ENCODE measurements at places on chromosomes 3 and 15.

DNA sequence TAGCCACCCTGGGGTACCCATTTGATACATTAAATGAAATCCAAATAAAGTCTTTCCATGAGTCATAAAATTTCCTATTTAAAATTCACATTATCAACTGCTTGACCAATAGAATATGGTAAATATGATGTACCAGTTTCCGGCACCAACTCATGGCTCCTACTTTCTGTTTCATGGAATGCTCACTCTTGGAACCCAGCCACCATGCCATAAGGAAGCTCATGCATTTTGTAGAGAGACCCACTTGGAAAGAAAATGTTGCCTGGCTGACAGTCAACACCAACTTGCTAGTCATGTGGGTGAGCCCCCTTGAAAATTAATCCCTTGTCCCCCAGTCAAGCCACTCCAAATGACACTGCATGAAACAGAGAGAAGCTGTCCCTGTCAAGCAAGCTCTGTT is 57.2 kb downstream of the WWTR1 start:
- no peaks in the 10 kb centered on the region for H3K4me1 ChIP-seq
- H3K27ac ChIP-seq, result no peak overlapping the region
- DNase-seq, result no peak
- no peak overlapping the region for H3K4me3 ChIP-seq
- H3K36me3 ChIP-seq, result no peaks in the 10 kb centered on the region

DNA sequence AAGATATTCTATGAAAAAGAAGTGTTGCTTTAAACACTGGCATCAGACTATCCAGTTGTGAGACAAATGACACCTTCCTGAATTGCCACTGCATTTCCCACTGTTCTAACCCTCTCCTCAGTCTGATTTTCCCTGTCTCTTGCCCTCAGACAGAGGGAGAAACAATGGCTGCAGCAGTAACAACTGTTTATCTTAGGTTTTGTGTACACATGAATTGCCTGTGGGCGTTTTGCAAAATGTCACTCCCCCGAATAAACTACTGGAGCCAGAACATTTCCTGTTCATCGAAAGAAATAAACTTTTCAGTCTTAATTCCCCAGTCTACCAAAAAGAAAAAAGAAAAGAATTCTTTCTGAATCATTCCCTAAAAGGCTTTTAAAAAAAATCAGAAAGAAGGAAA is 155.1 kb downstream of the MAGI1 start:
- H3K27ac ChIP-seq, result no peak overlapping the region
- no peak overlapping the region for H3K4me3 ChIP-seq
- H3K4me1 ChIP-seq, result no peaks in the 10 kb centered on the region
- no peaks in the 10 kb centered on the region for H3K27me3 ChIP-seq
- no peaks in the 10 kb centered on the region for H3K36me3 ChIP-seq
- no peak for DNase-seq

GRCh38 chr15:100531823-100532327 is 3.1 kb upstream of the CERS3 start:
- no peak for DNase-seq
- no peak overlapping the region for H3K4me3 ChIP-seq
- H3K36me3 ChIP-seq, result no peaks in the 10 kb centered on the region
- no peak overlapping the region for H3K27ac ChIP-seq
- H3K27me3 ChIP-seq, result peaks cover 13% of the 10 kb centered on the region

- no peak overlapping the region for H3K4me3 ChIP-seq
- H3K27ac ChIP-seq, result no peak overlapping the region
- peaks cover 5% of the 10 kb centered on the region for H3K4me1 ChIP-seq
- no peaks in the 10 kb centered on the region for H3K27me3 ChIP-seq
- no peak for DNase-seq
These were observed 83.8 kb downstream of the RAD18 start for GRCh38 chr3:8879347-8879944.

DNA sequence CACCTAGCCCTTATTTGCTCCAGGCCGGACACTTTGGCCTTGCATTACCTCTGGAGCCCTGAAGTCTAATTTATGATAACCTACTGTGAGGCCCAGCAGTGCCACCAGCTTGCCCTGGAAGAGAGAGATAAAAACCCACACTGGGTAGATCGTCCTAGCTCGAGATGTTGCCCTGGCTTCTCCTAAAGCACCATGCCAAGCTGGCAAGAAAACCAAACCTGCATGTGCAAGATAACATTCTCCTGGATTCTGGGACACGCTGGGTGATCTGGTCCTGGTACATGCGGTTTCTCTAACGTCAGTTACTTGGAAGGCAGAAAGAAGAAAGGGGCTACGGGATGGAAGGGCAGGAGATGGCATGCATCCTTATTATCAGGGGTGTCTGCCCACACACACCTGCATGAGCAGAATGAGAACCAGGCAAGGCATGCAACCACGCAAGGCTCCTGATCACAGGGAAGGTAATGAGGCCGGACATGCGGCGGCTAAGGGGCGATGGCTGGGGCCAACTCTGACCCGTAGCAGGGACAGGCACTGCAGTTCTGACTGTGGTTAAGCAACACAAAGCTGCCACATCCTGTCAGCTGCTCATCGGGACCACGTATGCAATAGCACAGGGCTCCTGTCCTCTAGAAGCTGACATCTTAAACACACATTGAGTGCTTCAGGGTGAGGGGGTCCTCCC is 73.0 kb downstream of the OXNAD1 start:
- peak overlapping the region; percentile 81 for H3K27ac ChIP-seq
- H3K4me1 ChIP-seq, result peaks cover 47% of the 10 kb centered on the region
- peak overlapping the region; percentile 78 for H3K4me3 ChIP-seq
- peak; percentile 89 for DNase-seq

DNA sequence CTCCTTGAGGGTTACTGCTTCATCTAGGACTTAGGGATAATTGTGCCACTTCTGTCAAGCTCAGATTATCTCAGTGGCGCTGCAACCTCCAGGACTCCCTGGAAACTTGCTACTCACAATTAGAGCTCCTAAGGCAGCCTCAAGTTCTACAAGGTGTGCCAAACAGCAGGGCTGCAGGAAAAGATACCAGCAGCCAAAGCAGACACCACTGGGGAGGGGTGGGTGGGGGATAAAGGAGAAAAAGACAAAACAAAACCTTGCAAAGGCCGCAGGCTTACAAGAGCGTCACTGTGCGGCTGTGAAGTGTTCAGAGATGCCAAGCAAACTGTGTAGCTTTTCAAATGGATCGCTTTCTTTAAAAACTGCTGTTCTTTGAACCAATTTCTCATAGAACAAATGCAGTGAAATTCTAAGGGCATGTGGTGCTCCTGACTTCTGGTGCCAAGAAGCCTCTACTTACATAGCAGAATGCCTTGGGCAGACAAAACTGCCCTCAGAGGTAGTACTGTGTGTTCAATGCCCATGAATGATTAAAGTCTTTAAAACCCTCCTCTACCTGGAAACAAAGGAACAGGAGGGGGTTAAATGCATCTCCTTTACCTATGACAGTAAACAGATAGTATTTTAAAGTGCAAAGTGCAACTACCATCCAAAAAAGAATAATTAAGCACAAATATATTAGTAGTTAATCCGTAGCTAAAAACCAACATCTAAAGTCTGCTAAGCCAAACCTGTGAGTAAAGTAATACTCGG is 353.4 kb downstream of the FOXP1 start:
- DNase-seq, result no peak
- no peaks in the 10 kb centered on the region for H3K36me3 ChIP-seq
- no peak overlapping the region for H3K4me3 ChIP-seq
- H3K27me3 ChIP-seq, result no peaks in the 10 kb centered on the region

DNA sequence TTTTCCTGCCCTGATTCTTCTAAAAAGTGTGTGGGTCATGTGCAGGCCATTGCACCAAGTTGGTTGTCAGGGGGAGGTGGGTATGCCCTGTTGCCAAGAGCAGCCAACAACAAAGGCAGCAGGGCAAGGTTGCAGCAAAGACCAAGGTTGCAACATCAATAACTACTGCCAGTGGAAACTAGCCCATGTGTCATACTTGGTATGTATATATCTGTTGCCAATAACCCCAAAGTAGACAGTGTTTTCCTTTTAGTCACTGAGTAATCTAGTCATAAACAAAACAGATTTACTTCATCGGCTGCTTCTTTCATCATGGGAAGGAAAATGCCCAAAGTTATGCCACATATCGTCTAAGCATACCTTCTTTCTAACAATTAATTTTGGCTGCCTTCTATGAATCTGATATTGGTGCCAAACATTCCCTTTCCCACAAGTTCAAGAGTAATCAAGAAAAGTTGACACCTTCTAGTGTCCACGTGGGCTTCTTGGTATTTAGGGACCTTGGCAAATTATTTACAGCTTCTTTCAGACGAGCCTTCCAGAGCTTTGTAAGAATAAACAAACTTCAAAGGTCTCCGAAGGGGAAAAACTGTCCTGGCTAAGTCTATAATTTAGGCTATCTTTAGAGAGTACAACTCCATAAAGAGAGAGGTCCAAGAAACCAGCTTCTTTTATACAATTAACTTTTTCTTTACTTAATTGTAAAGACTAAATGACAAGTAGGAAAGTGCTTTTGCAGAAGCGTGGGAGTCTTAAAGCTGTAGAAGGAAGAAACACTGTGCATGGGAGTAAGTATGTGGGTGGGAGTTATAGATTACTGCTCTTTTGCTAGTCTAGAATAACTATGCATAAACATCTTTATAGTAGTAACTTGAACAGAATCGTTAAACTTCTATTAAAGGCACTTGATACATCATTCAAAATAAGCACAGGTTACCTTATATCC is 10.0 kb upstream of the MBNL1 start:
- no peaks in the 10 kb centered on the region for H3K27me3 ChIP-seq
- H3K4me3 ChIP-seq, result peak overlapping the region; percentile 75
- no peaks in the 10 kb centered on the region for H3K36me3 ChIP-seq
- H3K27ac ChIP-seq, result peak overlapping the region; percentile 97
- DNase-seq, result peak; percentile 89

- H3K36me3 ChIP-seq, result no peaks in the 10 kb centered on the region
- H3K27ac ChIP-seq, result no peak overlapping the region
- peaks cover 55% of the 10 kb centered on the region for H3K4me1 ChIP-seq
- peak; percentile 80 for DNase-seq
These were observed 2.9 kb upstream of the USP3 start for GRCh38 chr15:63501256-63502089.

DNA sequence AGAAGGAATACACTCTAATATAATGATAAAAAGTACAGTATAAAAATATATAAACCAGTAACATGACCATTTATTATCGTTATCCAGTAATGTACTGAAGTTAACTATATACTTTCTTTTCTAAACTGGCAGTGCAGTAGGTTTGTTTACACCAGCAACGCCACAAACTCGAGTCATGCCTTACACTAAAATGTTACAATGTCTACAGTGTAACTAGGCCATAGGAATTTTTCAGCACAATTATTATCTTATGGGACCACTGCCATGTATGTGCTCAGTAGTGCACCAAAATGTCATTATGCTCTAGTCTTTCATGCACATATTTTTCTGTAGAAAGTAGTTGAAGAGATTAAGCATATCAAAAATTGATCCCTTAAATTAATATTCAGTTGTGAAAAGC is 609.8 kb upstream of the BCHE start:
- H3K27ac ChIP-seq, result no peak overlapping the region
- H3K36me3 ChIP-seq, result peaks cover 4% of the 10 kb centered on the region
- H3K4me3 ChIP-seq, result no peak overlapping the region
- no peak for DNase-seq
- H3K27me3 ChIP-seq, result no peaks in the 10 kb centered on the region
- no peaks in the 10 kb centered on the region for H3K4me1 ChIP-seq

DNA sequence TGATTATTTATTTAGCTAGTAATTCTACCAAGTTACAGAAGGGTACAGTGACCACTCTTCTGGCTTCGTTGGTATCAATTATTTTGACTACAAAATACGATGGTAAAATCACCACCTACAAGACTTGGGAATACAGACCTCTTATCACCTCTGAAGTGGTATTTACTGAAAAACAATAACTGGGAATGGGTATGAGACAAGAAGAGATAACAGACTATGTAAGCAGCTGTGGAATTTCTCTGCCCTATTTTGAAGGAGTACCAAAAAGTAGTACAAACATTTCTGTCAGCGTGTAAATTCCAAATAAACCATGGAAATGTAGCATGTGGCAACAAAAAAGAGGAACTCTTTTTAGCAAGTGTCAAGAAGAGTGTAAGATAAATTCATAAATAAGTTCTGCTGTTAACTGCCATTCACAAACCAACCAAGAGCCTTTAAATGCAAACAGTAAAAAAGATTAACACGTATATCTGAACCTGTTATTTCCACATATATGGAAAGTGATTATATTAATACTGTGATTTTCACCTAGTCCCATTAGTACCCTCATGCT is 77.0 kb upstream of the SLC12A8 start:
- DNase-seq, result no peak
- H3K4me1 ChIP-seq, result peaks cover 24% of the 10 kb centered on the region
- H3K27me3 ChIP-seq, result no peaks in the 10 kb centered on the region
- H3K36me3 ChIP-seq, result no peaks in the 10 kb centered on the region
- no peak overlapping the region for H3K27ac ChIP-seq
- no peak overlapping the region for H3K4me3 ChIP-seq

- no peaks in the 10 kb centered on the region for H3K4me1 ChIP-seq
- no peak for DNase-seq
- no peaks in the 10 kb centered on the region for H3K27me3 ChIP-seq
- no peak overlapping the region for H3K27ac ChIP-seq
These were observed 201.5 kb downstream of the GABRB3 start for GRCh38 chr15:26571346-26571745.

DNA sequence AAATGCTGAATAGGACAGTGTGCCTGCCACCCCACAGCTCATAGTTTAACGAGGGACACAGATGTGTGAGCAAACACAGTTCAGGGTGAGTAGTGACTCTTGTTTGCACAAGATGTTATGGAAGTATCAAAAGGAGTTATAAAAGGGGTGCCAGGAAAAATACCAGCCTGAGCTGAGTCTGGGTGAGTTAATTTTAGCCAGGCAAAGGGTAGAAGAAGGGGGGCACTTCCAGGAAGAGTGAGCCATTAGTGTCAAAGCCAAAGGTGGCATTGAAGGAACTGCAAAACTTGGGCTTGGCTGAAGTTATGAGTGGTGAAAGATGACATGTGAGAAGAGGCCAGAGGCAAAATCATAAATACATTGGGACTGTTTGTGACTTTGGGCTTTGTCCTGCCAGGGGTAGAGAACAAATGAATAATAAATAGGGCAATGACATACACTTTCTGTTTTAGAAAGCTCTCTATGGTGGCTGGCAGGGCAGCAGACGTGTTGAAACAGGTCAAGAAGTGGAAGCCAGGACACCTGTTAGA is 1.9 kb upstream of the SPPL2A start:
- H3K4me3 ChIP-seq, result peak overlapping the region; percentile 90
- H3K27ac ChIP-seq, result peak overlapping the region; percentile 94
- DNase-seq, result no peak
- peaks cover 5% of the 10 kb centered on the region for H3K36me3 ChIP-seq

DNA sequence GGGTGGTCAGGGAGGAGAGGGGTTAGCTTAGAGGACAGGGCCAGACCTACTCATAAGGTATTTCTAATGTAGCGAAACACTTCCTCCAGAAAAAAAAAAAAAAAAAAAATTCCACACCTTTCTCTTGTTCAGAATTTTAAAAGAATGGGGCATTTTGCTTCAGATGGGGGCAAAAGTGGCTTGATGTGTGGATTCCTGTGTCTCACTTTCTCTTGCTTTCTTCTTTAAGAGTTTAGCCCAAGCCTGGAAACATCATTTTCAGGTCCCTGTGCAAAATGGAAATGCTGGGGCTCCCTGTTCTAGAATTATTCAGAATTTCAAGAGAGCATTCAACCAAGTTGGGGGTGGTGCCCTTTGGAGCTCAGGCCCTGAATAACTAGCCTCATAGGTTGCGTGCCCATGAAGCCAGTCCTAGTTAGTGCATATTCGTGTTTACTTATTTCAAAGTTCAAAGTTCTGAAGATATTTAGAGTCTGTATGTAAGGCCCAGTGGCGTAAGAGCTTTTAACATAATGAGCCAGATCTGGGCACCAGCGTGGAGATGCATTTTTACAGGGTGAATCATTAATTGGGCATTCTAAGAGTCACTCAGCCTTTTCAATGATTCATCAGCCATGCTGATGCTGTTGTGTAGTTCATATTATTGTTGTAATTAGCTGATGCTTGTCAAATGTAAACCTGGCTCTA is 104.5 kb downstream of the RPLP1 start:
- H3K27me3 ChIP-seq, result no peaks in the 10 kb centered on the region
- H3K27ac ChIP-seq, result no peak overlapping the region
- DNase-seq, result peak; percentile 32
- H3K4me1 ChIP-seq, result peaks cover 5% of the 10 kb centered on the region
